Posterior vena cava (tissue), 2 donors: ENCODE measurements at places on chromosomes 3 and 15. TPM values are rescaled to one million over a fixed set of nuclear protein-coding genes. Genes with fewer than 3 reads are reported as not detected.

The CHL1 gene
- total RNA-seq, result 4.9 TPM

The DAZL gene
- total RNA-seq, result not detected

The LMAN1L gene
- not detected for total RNA-seq

The CPNE9 gene
- not detected for total RNA-seq

The GHSR gene
- total RNA-seq, result not detected

The VILL gene
- total RNA-seq, result 5.9 TPM

The ZNF770 gene
- total RNA-seq, result 29.7 TPM

The IGSF11 gene
- 0.57 TPM for total RNA-seq

The TUSC7 gene
- total RNA-seq, result not detected

The CFAP91 gene
- total RNA-seq, result 2.4 TPM

The GP5 gene
- total RNA-seq, result 0.09 TPM

The CHST2 gene
- total RNA-seq, result 2.5 TPM

- DNase-seq, result no peak
Observed at GRCh38 chr15:48126667-48127355, 6.0 kb downstream of the SLC24A5 start.

DNA sequence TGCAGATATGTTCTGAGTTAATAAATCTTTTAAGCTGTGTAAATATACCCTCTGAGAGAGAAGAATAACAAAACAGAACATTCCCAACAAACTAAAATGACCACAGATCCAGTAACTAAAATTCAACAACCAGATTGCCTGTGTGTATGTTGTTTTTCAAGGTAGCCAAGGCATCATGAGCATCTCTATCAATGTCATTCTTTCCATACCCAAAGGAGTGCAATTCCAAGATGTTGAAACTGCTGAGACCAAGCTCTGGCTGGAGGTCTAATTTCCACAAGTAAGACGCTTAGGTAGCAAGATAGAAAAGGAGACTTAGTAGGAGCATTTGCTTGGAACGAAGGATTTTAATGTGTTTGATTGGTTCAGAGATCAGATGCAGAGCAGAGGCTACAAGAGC lies 276.3 kb downstream of the RBMS3 start:
- no peak for DNase-seq

- DNase-seq, result peak; percentile 53
Observed at GRCh38 chr15:66080717-66081398, 172.7 kb downstream of the MEGF11 start.

- no peak for DNase-seq
Observed at GRCh38 chr3:21955406-21955805, 204.4 kb upstream of the ZNF385D start.

DNA sequence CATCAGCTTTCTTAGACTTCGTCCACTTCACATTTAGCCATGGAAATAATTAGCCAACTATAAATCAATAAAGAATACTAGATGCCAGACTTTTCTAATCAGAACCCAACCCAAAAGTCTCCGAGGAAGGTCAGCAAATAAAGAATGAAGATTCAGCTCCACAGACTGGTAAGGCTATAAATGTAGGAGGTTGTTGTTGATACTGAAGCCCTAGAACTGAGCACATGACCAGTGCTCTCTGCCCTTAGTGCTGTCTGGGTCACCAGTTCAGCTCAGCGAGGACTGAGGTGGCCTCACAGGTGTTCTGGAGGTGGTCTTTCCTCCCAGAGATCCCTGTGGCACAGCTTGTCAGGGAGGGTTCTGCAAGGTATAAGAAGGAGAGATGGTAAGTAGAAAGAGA lies 20.9 kb upstream of the SLC28A2 start:
- DNase-seq, result no peak

DNA sequence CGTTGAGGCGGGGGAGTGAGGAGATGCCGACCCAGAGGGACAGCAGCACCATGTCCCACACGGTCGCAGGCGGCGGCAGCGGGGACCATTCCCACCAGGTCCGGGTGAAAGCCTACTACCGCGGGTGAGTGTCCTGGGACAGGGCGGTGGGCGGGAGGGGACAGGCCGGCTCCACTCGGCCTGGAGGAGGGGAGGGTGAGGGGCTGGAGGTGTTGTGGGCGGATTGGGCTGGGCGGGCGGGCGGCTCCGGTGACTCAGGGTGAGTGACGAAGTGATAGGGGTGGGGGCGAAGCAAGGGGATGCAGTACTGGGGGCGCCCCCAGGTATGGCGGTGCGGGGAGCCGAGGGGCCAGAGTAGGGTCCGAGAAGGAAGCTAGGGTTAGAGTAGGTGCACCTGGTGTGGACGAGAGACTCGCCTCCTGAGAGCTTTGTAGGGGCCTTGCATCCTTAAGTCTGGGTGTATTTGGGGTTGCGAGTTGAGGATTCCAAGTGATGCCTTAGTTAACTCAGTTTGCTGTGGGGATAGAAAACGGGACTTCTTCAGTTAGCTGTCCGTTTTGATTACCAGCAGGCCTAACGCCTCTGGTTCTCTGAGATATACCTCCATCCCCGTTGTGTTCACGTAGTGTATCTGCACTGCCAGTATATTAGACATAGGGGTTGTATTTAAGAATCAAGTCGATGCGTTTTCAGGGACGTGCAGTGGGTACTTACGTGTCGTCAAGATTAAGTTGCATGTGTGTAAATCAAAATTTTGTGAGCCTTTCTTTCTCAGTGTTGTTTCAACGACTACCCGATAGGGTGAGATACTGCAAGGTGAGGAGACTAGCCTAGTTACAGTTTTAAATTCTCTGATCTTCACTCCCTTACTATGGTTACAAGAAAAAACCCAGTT lies 670 bp downstream of the PRKCI start:
- no peak for DNase-seq

DNA sequence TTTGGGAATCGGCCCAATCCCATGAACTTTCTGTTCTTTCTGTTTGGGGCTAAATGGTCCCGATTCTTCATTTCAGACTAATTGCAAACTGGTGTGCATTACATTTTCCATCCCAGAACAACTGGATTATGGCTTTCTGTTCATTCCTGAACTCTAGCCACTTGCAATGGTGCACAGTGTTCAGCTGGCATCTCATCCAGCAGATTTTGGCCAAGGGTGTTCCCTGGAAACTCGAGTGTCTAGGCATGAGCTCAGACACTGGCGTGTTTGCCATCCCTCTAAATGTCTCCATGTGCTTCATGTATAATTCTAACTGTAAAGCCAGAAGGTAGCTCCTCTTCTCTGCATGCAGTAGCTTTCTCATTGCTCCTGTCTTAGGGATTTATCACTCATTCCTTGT lies 97.1 kb upstream of the MYZAP start:
- DNase-seq, result no peak

DNA sequence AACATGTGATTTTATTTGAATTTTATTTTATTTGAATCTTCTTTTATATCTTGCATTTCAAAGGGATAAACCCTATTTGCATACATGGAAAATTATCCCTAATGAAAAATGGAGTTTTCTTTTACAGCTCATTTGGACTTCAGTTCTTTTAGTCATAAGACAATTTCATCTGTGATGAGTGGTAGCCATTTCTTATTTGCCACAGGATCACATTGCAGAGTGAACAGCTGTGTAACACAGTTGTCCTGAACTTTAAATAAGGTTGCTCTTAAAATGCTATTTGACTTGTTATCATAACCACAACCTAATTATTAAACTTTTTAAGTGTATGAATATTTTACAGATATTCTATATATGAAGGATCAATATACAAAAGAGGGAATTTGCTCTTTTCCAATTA lies 221.7 kb upstream of the ROPN1 start:
- no peak for DNase-seq

- no peak for DNase-seq
Observed at GRCh38 chr3:37871858-37872257, 10.2 kb downstream of the CTDSPL start.

GRCh38 chr15:42691770-42692169 lies 45.2 kb downstream of the CDAN1 start:
- DNase-seq, result no peak

GRCh38 chr3:128152419-128153155 lies 694 bp upstream of the EEFSEC start:
- no peak for DNase-seq

- no peak for DNase-seq
Observed at GRCh38 chr15:51382787-51383186, 41.3 kb downstream of the GLDN start.

DNA sequence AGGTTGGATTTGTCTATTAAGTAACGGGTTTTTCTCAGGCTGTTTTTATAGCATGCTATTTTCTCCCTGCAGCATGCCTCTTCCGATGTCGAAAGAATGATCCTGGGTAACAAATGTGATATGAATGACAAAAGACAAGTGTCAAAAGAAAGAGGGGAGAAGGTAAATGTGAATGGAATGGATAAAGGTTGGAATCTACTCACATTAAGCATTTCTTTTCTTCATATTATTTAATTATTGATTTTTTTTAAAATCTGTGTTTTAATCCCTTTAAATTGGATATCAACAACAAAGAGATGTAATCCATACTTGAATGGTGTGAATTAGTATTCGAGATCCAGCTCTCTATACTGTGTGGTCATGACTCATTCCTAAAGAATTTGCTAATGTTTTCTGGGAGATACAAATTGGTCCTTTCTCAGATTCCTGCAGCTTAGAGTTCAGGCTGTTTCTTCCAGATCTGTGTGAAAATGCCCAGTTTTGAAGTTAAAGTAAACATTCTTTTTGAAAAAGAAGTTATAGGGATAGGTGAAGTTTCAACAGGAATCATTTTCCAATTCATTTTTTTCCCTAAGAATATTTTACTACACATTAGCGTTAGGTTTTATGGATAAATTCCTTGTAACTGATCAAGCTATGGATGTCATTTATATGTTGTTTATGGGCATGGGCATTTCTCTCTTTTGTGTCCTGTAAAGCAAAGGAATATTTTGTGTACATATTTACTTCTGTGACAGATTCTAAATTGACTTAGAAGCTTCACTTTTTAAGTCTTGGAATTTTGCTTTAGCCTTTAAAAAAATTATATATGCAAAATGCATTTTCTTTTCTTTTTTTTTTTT lies 20.8 kb upstream of the APH1B start:
- no peak for DNase-seq

GRCh38 chr3:160707187-160707794 lies 30.3 kb downstream of the ARL14 start:
- no peak for DNase-seq

DNA sequence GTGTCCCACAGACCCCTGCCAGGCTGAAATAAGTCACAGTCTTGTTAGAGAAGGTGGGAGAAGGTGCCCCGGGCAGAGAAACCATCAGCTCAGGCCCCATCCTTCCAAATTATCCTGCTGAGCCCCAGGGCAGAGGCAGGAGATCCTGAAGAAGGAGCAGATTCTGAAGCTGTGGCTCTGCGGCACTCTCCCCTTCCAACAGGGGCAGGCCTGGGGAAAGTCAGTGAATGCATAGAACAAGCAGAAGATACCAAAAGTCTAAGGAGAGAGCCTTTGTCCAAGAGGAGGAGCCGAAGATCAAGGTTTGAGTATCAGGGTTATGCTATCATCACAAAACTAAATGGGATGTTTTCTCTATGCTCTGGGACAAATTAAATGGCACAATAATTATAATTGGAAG lies 249.3 kb downstream of the XXYLT1 start:
- DNase-seq, result no peak

- DNase-seq, result no peak
Observed at GRCh38 chr15:35888815-35889214, 342.9 kb upstream of the DPH6 start.

DNA sequence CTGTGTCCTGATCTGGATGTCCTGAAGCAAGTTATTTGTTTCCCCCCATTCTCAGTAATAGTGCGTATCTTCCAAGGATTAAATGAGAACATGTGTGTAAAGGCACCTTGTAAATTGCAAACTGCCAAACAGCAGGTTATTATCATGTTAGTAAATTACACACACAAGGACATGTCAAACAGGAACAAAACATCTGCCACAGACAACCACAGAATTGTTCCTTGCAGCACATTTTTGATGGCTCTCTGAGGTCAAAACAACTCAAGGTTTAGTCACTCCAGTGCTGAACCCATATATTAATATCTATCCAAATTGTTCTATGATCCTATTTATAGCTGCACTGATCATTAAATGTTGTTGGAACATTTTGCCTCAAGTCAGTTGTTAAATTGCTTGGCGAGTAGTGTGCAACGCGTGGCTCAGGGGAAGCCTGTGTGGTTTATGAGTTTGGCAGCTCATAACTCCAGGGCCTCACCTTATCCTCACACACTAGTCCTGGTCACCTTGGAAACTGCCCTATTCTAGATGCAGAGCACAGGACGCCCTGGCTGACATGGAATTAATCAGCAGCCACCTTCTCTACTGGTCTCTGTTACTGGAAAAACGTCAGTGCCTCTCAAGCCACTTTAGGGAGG lies 46.3 kb upstream of the CDV3 start:
- DNase-seq, result no peak
